ENCODE measurements at places on chromosomes 5 and 9.

- no peaks in the 10 kb centered on the region for H3K27me3 ChIP-seq
- no peak for DNase-seq
- H3K27ac ChIP-seq, result no peak overlapping the region
- H3K4me3 ChIP-seq, result no peak overlapping the region
- H3K36me3 ChIP-seq, result no peaks in the 10 kb centered on the region
Measured at GRCh38 chr5:16536246-16536645, 70.6 kb upstream of the ZNF622 start.

DNA sequence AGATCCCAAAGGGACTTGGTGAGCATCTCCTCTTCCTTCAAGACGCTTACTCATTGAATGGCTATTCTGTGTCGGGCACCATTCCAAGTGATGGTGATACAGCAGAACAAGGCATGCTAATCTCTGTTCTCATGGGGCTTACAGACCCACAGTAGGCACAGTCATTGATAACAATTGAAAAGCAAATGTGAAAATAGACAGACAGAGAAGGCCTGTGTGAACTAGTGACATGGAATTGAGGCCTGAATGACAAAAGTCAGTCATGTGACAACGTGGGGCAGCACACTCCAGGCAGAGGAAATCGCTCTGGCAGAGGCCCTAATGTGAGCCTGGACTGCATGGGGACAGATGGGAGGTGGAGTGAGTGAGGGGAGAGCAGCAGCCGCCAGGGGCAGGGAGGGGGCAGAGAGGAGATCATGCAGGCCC lies 70.7 kb upstream of the CPLX2 start:
- DNase-seq, result no peak
- no peaks in the 10 kb centered on the region for H3K36me3 ChIP-seq
- peaks cover 8% of the 10 kb centered on the region for H3K4me1 ChIP-seq

DNA sequence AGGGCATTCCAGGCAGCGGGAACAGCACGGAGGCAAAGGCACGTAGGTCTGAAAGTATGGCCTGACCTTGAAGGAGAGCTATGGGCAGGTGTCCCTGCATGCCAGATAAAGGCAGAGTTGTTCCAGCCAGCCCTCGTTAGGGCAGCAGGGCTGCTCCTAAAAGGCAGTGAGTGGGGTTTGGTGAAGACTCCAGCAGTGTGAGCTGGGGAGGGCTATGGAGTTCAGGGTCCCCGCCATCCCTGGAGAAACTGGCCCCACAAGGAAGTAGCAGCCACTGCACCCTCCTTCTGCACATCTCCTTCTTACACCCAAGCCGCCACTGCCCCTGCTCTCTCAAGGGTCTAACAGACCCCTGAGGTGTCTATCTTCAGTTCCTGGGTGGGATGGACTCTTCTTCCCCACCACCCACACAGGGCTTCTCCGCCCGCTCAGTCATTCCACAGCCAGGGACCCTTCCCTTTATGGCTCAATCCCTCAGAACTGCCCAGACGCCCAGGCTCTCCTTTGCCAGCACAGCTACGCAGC lies 1.4 kb downstream of the AKNA start:
- DNase-seq, result no peak
- peaks cover 78% of the 10 kb centered on the region for H3K36me3 ChIP-seq
- H3K27ac ChIP-seq, result peak overlapping the region; percentile 93
- H3K27me3 ChIP-seq, result no peaks in the 10 kb centered on the region
- H3K4me3 ChIP-seq, result peak overlapping the region; percentile 97

- no peaks in the 10 kb centered on the region for H3K4me1 ChIP-seq
- no peaks in the 10 kb centered on the region for H3K27me3 ChIP-seq
- H3K4me3 ChIP-seq, result no peak overlapping the region
Measured at GRCh38 chr5:92678640-92679039, 902.4 kb downstream of the NR2F1-AS1 start.

DNA sequence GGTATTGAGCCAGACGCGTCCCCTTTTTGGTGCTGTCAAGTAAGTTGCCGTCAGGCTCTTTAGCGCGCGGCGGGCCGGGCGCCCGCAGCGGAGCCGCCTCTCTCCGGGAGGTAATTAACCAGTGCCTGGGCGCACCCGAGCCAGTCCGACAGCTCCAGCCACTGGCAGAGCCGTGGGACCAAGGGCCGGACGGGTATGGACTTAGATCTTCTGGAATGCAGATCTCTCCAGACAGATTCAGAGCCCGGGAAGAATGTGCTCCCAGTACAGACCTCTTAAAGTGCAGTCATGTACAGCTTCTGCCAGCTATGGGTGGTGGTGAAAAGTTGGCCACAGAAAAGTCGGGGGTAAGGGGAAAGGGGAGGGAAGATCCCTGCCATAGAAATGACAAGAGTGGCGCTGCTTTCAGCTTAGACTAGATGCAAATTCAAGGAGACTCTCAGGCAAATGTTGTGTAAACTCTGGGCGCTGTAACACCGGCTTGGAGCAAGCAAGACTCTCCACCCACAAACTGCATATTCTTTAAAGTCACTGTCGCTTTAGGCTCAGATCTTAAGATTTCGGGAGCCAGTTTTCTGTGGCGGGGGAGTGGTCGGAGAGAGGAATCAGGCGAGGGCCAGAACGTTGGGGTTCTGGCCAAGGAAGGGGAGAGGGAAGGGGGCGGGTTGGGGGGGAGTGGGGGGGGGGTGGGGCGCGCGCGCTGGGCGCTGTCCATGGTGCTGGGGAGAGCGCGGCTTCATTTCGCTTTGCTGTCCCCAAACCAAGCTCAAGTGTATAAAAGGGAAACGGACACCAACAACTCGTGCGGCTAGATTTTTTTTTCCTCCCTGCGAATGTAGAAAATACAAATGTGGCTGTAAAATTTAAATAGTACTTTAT lies 29.2 kb downstream of the NR2F1 start:
- peaks cover 60% of the 10 kb centered on the region for H3K27me3 ChIP-seq
- H3K4me3 ChIP-seq, result no peak overlapping the region
- H3K27ac ChIP-seq, result no peak overlapping the region
- no peak for DNase-seq

All from activated B cell treated with CpG ODN at 0.5 μM for 24 hours (primary cell).